Stimulated activated CD8-positive, alpha-beta memory T cell treated with anti-CD3 and anti-CD28 coated beads, Interleukin-7, amount 100 ng/mL, for 1 hour (primary cell): ENCODE measurements at places on chromosomes 2 and 18.

DNA sequence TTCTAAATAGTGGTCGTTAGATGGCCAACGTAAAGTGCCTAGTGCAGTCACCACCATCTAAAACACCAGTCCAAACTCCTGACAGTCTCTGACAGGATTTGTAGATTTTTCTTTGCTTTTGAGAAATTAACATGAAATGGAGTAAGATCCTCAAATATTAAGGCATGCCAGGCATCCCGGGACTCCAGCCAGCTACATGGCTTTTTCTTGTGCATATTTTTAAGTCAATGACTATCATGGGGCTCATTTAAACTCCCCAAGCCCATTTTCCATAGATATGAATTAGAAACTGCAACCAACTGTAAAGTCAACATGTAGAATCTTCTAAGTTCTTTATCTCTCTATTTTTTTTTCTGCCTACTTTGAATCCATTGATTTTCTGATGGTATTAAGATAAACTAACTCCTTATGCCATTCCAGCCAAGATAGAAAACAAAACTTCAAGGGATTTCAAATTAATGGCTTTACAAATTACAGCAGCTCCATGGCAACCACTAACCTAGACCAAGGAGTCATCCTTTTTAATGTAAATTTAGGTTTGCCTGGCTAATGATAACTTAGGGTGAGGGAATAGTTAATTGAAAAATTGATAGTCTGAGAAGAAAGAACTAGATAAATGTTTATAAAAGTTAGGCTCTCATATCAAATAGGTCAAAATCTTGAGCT, 764.1 kb upstream of the NXPH2 start:
- DNase-seq: no peak

DNA sequence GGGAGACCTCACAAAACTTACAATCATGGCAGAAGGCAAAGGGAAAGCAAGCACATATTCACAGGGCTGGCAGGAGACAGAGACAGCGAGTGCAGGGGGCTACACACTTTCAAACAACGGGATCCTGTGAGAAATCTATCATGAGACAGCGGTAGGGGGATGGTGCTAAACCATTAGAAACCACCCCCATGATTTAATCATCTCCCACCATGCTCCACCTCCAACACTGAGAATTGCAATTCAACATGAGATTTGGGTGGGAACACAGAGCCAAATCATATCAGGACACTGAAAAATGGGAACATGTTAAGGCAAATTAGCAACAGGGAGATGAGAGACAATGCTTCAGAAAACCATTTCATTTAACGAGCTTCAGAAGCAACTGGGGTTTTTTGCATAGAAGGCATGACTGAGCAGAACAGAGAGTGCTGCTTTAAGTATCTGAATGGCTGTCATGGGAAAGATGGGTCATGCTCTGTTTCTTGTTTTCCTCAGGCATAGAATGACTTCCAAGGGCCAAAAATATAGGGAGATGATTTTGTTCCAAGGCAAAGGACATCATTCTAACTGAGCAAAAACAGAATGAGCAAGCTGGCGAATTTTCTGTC, 100.8 kb upstream of the MAP2 start:
- DNase-seq: no peak

- no peak for DNase-seq
Observed at GRCh38 chr18:45373286-45373880, 241.9 kb upstream of the SLC14A2 start.

DNA sequence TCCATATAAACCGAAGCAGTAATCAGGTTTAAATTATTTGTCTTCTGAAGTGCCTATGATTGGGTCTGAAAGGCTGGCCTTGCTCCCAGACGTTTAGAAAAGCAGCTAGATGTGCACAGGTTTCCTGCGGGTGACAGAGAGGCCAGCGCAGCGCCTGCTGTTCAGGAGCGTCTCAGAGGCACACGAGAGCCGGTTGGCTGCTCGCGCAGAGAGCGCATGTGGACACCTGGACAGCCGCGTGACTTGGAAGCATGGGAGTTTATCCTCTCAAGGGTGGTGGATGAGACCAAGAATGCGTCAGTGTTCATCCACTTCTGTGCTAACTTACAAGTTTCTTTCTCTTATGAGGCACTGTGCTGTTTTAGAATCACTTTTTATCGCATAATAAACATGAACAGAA, 303.7 kb downstream of the PTGR3 start:
- DNase-seq: no peak

- DNase-seq: no peak
Observed at GRCh38 chr2:95320986-95321767, 24.0 kb downstream of the KCNIP3 start.

DNA sequence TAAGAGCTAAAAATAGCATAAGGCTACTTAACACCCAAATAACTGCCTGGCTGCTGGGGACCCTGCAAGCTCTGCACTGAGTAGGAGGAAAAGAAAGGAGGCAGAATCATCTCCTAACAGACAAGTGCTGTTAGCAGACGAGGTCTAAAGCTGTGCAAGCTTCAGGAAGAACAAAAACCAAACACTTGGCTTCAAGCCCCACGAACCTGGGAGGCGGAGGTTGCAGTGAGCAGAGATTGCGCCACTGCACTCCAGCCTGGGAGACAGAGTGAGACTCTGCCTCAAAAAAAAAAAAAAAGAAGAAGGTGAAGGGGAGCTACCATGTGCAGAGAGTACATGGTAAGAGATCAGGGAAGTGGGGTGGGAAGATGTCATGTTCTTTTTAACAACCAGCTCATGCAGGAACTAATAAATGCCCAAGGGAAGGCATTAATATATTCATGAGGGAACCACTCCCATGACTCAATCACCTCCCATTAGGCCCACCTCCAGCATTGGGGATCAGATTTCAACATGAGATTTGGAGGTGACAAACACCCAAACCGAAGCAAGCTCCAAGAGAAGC, 28.8 kb upstream of the INO80C start:
- DNase-seq: no peak

GRCh38 chr2:65062843-65063825, 6.9 kb downstream of the CEP68 start:
- DNase-seq: no peak

DNA sequence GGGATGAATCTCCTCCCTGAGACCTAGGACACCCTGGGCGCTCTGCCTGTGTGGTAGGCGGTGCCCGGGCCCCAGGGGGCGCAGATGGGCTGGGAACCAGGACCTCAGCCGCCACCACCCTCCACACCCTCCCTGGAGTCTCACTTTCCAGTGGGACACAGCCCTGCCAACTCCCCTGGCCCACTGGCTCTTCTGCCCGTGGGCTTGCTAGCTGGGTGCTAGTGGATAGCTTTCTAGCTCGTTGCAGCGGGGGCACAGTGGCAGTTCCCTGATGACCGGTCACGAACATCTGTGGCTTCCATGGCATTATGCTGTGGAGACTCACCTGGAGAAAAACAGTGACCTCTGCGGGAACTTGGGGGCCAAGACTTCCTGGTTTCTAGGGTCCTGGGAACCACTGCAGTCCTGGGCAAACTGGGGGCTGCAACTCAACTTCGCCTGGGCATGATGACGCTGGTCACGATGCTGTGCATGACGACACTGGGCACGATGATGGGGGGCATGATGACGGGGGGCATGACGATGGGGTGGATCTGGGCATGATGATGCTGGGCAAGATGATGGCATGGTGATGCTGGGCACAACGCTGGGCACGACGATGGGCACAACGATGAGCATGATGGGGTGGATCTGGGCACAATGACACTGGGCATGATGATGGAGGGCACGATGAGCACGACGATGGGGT, 31.0 kb upstream of the ALLC start:
- DNase-seq: no peak

GRCh38 chr2:190404487-190404886, 3.7 kb upstream of the MFSD6 start:
- no peak for DNase-seq
